Activated CD4-positive, alpha-beta memory T cell treated with anti-CD3 and anti-CD28 coated beads for 36 hours (primary cell): ENCODE measurements at places on chromosomes 7 and 10. TPM values are rescaled to one million over a fixed set of nuclear protein-coding genes. Genes with fewer than 3 reads are reported as not detected.
A peak's percentile ranks its signal among the peaks of the same experiment; 100 is the strongest.

Gene AP1S1
- 44.7 TPM for total RNA-seq

Gene DOCK4
- total RNA-seq = 1.1 TPM

Gene CPN1
- not detected for total RNA-seq

Gene H2BK1
- not detected for total RNA-seq

Gene NME8
- not detected for total RNA-seq

Gene OR2A12
- not detected for total RNA-seq

Gene SEMA3E
- not detected for total RNA-seq

Gene FKBP6
- not detected for total RNA-seq

Gene PPP1R9A
- total RNA-seq = not detected

Gene COMTD1
- total RNA-seq = 41.3 TPM

Gene FOXP2
- not detected for total RNA-seq

GRCh38 chr10:51743146-51743545, 43.8 kb upstream of the CSTF2T start:
- H3K4me3 ChIP-seq = no peak overlapping the region
- no peak for DNase-seq

DNA sequence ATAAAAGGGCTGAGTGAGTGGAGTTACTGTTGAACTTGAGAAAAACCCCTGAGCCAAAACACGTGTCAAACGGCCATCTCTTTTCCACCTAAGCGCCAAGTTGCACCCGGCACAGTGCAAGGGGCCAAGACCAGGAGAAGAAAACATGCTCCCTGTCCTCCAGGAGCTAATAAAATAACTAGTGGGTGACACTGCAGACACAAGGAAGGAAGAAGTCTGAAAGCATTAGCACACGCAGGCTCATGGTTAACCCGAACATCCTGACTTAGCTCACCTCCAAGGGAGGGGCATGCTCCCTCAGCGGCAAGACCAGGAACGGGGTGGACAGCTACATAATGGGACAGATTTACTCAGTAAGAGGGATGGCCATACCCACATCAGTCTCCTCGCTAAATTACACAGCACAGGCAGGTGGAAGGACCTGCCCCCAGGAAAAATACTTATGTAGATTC, 65.0 kb downstream of the PIP4K2A start:
- peak overlapping the region; percentile 74 for H3K4me3 ChIP-seq
- H3K27ac ChIP-seq = peak overlapping the region; percentile 95
- no peaks in the 10 kb centered on the region for H3K27me3 ChIP-seq
- H3K36me3 ChIP-seq = peaks cover 21% of the 10 kb centered on the region
- peaks cover 92% of the 10 kb centered on the region for H3K4me1 ChIP-seq
- DNase-seq = peak; percentile 69

DNA sequence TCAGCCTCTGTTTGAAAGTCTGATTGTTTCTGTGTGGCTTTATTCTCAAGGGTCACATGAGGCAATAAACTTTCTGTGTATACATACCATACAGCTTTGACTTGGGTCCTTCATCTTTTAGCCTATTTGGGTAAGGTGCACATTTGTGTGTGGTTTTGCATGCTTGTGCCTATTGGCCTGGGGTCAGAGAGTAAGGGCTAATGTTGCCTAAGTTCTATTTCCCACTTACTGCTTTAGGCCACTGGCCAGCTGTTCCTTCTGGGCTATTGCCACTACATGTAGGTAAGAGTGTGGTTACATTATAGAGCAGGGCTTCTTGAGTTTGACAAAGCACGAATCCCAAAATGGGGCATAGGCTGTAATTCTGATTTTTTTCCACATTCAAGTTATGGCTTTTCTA, 21.8 kb downstream of the BBIP1 start:
- DNase-seq = no peak
- peaks cover 42% of the 10 kb centered on the region for H3K4me1 ChIP-seq
- no peak overlapping the region for H3K27ac ChIP-seq
- peaks cover 31% of the 10 kb centered on the region for H3K36me3 ChIP-seq
- no peak overlapping the region for H3K4me3 ChIP-seq
- H3K27me3 ChIP-seq = no peaks in the 10 kb centered on the region

- no peaks in the 10 kb centered on the region for H3K27me3 ChIP-seq
- H3K4me1 ChIP-seq = no peaks in the 10 kb centered on the region
- DNase-seq = no peak
- no peaks in the 10 kb centered on the region for H3K36me3 ChIP-seq
- H3K27ac ChIP-seq = no peak overlapping the region
These were observed 1249.1 kb downstream of the TYW1 start for GRCh38 chr7:68245688-68246087.

DNA sequence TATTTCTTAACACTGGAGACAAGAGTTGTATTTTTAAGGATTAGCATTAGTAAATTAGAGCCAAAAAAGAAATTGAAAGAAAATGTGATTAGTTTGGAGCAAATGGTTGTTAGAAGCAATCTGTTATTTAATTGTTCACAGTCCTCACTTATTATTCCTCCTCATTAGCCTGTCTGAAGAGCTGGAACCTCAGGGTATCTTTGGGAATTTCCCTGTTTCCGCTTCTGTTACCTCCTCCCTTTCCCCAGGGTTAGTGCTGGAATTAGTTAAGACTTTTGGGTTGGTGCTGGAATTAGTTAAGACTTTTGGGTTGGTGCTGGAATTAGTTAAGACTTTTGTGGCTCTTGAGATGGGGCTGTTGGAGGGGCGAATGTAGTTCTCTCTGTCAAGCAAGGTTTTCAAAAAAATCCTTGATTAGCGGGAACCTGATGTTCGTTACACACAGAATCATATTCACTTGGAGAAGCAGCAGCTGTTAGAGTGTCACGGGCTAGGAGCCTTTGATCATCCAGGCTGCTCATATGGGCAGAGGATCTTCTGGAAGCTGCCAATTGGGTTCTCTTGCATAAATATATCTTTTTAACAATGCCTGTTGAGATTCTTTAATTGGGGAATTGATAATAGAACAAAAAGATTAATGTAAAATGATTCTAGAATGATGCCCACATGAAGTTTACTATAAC, 251.0 kb upstream of the NPSR1 start:
- H3K36me3 ChIP-seq = no peaks in the 10 kb centered on the region
- H3K4me1 ChIP-seq = no peaks in the 10 kb centered on the region
- DNase-seq = no peak
- no peak overlapping the region for H3K27ac ChIP-seq
- no peaks in the 10 kb centered on the region for H3K27me3 ChIP-seq
- H3K4me3 ChIP-seq = no peak overlapping the region

GRCh38 chr7:126411032-126411820, 841.5 kb downstream of the GRM8 start:
- H3K27me3 ChIP-seq = no peaks in the 10 kb centered on the region
- no peaks in the 10 kb centered on the region for H3K36me3 ChIP-seq
- DNase-seq = no peak

- DNase-seq = peak; percentile 49
- H3K27me3 ChIP-seq = no peaks in the 10 kb centered on the region
- no peaks in the 10 kb centered on the region for H3K4me1 ChIP-seq
These were observed 29.9 kb downstream of the RNLS start for GRCh38 chr10:88553116-88553752.

GRCh38 chr10:101394524-101395133, 40.7 kb downstream of the BTRC start:
- no peak overlapping the region for H3K27ac ChIP-seq
- no peaks in the 10 kb centered on the region for H3K27me3 ChIP-seq
- H3K4me1 ChIP-seq = peaks cover 16% of the 10 kb centered on the region
- no peak for DNase-seq
- no peak overlapping the region for H3K4me3 ChIP-seq
- H3K36me3 ChIP-seq = no peaks in the 10 kb centered on the region

GRCh38 chr7:6015917-6016652, 7.0 kb downstream of the AIMP2 start:
- H3K4me1 ChIP-seq = peaks cover 37% of the 10 kb centered on the region
- peak overlapping the region; percentile 87 for H3K27ac ChIP-seq
- no peaks in the 10 kb centered on the region for H3K27me3 ChIP-seq
- H3K36me3 ChIP-seq = peaks cover 42% of the 10 kb centered on the region

- H3K4me1 ChIP-seq = no peaks in the 10 kb centered on the region
- H3K27ac ChIP-seq = no peak overlapping the region
- no peaks in the 10 kb centered on the region for H3K36me3 ChIP-seq
- no peak for DNase-seq
These were observed 405.7 kb upstream of the RNF32 start for GRCh38 chr7:156234666-156235494.

GRCh38 chr10:13095094-13095493, 4.9 kb upstream of the OPTN start:
- H3K4me3 ChIP-seq = no peak overlapping the region
- peaks cover 2% of the 10 kb centered on the region for H3K27me3 ChIP-seq
- H3K4me1 ChIP-seq = peaks cover 12% of the 10 kb centered on the region
- no peaks in the 10 kb centered on the region for H3K36me3 ChIP-seq
- no peak overlapping the region for H3K27ac ChIP-seq

GRCh38 chr7:129354428-129355157, 79.6 kb upstream of the STRIP2 start:
- no peak overlapping the region for H3K27ac ChIP-seq
- peaks cover 4% of the 10 kb centered on the region for H3K4me1 ChIP-seq
- no peak overlapping the region for H3K4me3 ChIP-seq
- DNase-seq = no peak
- no peaks in the 10 kb centered on the region for H3K27me3 ChIP-seq

DNA sequence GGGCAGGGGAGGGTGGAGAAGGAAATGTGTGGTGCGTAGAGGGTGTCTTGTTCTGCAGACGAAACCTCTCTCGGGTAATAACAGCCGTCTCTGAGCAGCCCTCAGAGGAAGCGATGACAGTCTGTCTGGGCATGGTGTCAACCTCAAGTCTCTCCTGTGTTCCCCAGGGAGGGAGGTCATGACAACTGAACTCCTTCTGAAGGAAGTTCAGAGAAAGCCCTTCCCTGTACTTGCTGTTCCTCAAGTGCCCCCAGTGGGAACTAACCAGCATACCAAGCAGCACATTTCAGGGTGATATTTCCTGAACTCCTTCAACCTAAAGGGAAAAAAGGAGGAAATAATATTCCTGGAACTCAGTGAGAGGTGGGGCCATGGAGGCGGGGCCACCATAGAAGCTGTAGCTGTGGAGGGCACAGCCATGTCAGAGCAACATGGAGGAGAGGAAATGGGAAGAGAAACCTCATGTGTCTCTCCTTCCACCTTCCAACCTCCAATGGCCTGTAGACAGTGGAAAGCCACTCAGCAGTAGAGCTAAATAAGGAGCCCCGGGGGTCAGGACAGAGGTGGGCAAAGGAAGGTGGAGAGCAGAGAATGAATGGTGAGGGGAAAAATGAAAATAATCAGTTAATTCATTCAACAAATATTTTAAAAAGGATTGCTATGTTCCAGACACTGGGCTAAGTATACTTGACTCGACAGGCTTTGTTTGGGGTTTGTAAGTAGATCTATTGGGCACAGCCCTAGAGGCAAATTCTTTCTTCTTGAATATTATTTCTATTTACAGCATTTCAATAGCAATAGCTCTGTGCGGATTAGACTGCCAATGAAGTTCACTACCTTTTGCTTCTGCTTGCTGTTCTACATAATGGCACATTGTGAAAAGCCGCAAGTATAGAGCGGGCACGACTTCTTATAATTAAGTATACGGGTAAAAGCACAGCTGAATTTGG, 61.0 kb upstream of the AOAH start:
- DNase-seq = peak; percentile 68
- no peaks in the 10 kb centered on the region for H3K27me3 ChIP-seq
- H3K27ac ChIP-seq = peak overlapping the region; percentile 47
- H3K36me3 ChIP-seq = no peaks in the 10 kb centered on the region
- H3K4me3 ChIP-seq = peak overlapping the region; percentile 4

- H3K27me3 ChIP-seq = peaks cover 31% of the 10 kb centered on the region
- H3K36me3 ChIP-seq = no peaks in the 10 kb centered on the region
- no peak overlapping the region for H3K27ac ChIP-seq
These were observed 8.4 kb upstream of the RBM28 start for GRCh38 chr7:128352153-128352537.

DNA sequence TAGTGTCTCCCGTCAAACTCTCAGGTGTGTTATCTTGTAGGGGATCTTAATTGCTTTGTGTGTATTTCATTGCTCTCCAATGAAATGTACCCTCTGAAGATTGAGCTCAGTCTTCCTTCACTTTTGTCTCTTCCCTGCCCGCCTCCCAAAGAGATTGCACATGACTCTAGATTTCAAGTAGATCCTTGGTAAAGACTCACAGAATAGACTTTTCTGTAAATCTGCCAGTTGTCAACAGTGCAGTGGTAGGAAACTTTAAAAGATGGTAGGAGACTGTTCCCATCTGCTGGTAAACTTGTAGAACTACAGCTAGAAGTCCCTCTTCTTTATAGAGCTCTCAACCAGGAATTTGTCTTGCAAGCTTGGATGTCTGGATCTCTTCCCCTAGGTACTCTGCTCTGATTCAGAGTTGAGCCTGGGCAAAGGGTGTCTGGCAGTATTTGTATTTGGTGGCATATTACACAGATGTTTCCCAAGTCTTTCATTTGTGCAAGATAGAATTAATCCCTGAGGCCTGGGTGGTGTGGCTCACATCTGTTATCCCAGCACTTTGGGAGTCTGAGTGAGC, 9.6 kb downstream of the CCL26 start:
- H3K36me3 ChIP-seq = no peaks in the 10 kb centered on the region
- H3K27me3 ChIP-seq = no peaks in the 10 kb centered on the region
- H3K4me1 ChIP-seq = peaks cover 2% of the 10 kb centered on the region
- H3K27ac ChIP-seq = no peak overlapping the region

DNA sequence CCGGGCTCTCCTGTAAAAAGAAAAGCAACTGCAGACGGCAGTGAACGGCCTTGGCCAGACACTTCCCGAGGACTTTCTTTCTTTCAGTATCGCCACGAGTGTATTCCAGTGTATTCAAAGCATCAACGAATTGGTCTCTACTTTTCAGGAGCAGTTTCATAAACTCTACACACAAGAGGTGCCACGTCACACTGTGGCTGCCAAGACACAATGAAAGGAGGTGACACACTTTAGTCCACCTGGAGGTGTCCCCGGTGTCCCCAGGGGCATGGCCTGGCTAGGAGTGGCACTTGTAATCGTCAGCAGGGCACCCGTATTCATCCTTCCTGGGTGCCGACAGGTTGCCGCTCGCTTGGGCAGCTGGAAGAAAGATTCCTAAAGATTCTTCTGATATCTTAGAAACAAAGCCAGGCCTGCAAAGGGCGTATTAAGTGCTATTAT, 5.0 kb downstream of the TNS3 start:
- no peak overlapping the region for H3K4me3 ChIP-seq
- no peak overlapping the region for H3K27ac ChIP-seq
- H3K4me1 ChIP-seq = no peaks in the 10 kb centered on the region
- no peaks in the 10 kb centered on the region for H3K36me3 ChIP-seq
- DNase-seq = no peak
